ENCODE measurements at places on chromosomes 1 and 21. TPM values are rescaled to one million over a fixed set of nuclear protein-coding genes. Genes with fewer than 3 reads are reported as not detected.

- DNase-seq = no peak
Observed at GRCh38 chr1:80731241-80731894, 1069.4 kb upstream of the ADGRL2 start.

GRCh38 chr1:31521761-31522555, 54.4 kb upstream of the TINAGL1 start:
- no peak for DNase-seq

- no peak for DNase-seq
Observed at GRCh38 chr1:26021647-26022403, at the start of gene EXTL1. TSS of gene EXTL1 (plus strand) at chr1:26021775. CDS start at chr1:26022647, 872 bp downstream.

MYBPH gene
- not detected for total RNA-seq

DNA sequence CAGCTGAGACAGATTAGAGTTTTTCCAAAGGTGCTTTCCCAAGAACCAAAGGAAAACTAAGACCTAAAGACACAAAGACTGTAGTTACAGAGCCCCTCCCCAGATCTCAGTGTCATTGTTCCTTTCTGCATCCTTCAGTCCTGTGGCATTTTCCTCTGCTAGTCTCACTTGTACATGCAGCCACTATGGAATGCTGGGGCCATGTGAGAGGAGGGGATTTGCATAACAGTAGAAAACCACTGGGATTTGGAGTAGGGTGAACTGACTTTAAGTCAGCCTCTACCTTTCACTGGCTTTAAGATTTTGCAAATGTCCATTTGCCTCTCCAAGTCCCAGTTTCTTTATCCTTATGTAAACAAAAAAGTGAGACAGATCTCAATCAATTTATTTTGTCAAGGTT, 119.4 kb upstream of the F3 start:
- no peak for DNase-seq

SPRR2F gene
- not detected for total RNA-seq

DNA sequence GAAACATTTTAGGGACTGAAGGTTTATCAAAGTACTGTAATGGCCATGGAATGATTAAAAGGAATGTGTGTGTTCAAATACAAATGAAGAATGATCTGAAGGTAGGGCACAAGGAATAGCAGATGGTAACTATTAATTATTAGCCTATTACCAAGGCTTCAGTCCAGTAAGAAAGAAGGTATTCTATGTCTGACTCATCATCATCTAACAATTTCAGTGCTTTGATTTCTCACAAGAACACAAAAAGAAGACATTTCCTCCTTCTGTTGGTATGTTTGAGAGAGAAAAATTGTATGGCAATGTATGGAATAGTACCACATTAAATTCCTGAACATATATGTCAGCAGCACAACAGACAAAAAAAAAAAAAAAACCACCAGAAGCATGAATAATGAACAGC, 57.5 kb downstream of the TYW3 start:
- DNase-seq = no peak

- DNase-seq = no peak
Observed at GRCh38 chr1:12152113-12152891, 14.5 kb upstream of the TNFRSF1B start.

CNST gene
- total RNA-seq = 33.4 TPM

C1QA gene
- 0.27 TPM for total RNA-seq

NBPF4 gene
- 0.27 TPM for total RNA-seq

DNA sequence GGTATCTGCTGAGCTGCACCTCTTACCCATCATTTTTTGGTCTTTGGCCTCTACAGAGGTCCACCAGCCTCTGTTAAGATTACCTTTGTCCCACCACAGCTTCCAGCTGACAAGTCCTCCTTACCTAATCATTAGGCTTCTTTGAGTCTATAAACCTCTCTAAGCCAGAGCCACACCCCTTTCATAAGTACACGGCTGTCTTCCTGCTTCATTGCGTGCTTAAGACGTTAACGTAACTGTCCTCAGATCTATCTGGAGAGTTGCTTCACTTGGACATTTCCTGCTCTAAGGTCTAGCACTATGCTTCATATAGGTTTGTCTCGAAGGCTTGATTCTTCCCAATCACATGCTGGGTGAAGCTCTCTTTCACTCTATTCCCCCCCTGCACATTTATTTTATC, 71.0 kb upstream of the CACHD1 start:
- no peak for DNase-seq

COL9A2 gene
- total RNA-seq = 1.1 TPM

AKNAD1 gene
- 0.81 TPM for total RNA-seq

- DNase-seq = no peak
Observed at GRCh38 chr1:172801771-172802322, 142.9 kb downstream of the FASLG start.

DNA sequence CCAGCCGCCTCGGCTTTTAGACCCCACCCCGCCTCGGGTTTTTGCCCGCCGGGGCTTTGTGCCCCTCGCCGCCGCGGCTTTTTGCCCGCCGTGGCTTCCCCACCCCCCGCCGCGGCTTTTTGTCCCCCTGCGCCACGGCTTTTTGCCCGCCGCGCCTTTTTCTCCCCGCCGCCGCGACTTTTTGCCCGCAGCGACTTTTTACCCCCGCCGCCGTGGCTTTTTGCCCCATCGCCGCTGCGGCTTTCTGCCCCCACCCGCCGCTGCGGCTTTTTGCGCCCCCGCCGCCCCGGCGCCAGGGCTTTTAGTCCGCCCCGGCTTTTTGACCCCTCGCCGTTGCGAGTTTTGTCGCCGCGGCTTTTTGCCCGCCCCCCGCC, 474.4 kb downstream of the FAM72C start:
- no peak for DNase-seq

DNA sequence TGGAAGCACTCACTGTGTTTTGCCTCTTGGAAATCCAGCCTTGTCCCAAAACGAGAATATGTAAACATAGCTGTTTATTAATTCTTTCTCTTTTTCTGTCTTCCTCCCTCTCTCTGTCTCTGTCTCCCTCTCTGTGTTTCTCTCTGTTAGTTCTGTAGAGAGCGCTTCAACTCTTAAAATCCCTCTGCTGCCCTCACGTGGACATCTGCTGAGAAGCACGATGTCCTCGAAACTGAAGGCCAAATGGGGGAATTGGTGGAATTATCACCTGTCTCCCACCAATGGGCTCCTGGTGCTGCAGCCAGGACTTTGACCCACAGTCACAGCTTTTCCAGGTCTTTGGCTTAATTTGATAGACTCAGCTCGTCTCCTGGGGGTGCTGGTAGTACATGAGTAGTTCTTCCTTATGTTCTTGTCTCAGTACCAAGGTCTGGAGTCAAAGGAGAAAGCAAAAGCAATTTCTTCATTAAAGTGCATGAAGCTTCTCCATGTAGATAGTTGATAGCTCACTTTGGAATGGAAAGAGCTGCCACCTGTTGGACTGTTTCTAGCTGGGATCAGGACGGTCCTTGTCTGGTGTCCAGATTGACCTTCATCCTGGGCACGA, 5.5 kb upstream of the GBP6 start:
- peak; percentile 87 for DNase-seq

THEM5 gene
- total RNA-seq = not detected

- no peak for DNase-seq
Observed at GRCh38 chr1:154614901-154615300, 6.9 kb upstream of the ADAR start.

URB1 gene
- total RNA-seq = 11.8 TPM

GRCh38 chr1:7570311-7570710, 200.8 kb upstream of the VAMP3 start:
- no peak for DNase-seq

- DNase-seq = no peak
Observed at GRCh38 chr1:14108356-14109275, 408.6 kb downstream of the PRDM2 start.

DNA sequence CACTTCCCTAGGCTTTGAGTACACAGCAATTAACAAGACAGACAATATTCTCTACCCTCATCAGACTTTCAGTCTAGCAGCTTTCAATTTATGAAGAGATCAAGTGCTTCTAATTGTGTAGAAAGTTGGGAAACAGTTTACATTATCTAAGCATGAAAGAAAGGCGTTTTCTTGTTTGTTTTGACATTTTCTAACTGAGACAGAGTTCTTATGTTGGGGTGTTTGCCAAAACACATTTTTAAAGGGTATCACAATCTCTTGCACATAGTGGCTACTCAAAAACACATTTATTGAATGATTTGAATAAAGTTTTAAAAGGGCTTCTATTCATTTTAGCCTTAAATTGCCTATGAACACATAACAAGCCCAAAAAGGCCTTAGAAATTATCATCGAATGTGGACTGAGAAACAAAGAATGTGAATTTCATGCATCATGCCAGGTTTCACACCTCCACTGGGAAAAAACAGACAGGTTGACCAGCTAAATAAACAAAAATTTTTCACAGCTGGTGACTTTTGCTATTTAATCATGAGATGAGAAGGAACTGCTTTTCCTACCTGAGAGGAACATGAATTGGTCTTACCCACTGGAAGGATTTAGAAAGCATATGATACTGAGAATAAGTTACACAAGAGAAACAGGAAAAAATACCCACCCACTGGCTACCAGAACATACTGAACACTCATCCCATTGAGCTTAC, 394.5 kb upstream of the PKN2 start:
- DNase-seq = no peak

- DNase-seq = no peak
Observed at GRCh38 chr1:173038875-173039554, 11.7 kb downstream of the TNFSF18 start.

- no peak for DNase-seq
Observed at GRCh38 chr1:99614728-99615127, 31.2 kb upstream of the PALMD start.

GRCh38 chr1:65309304-65310077, at the start of gene DNAJC6:
TSS of gene DNAJC6 (plus strand) at chr1:65309543. CDS start at chr1:65309746, 203 bp downstream.
- peak; percentile 79 for DNase-seq
